Suprapubic skin (tissue), 4 donors: ENCODE measurements at places on chromosomes 1 and 21.

GRCh38 chr21:32817208-32817607 lies 45.7 kb upstream of the PAXBP1 start:
- DNase-seq: no peak

- DNase-seq: no peak
These were observed 313.0 kb downstream of the PLPP3 start for GRCh38 chr1:56266359-56266758.

DNA sequence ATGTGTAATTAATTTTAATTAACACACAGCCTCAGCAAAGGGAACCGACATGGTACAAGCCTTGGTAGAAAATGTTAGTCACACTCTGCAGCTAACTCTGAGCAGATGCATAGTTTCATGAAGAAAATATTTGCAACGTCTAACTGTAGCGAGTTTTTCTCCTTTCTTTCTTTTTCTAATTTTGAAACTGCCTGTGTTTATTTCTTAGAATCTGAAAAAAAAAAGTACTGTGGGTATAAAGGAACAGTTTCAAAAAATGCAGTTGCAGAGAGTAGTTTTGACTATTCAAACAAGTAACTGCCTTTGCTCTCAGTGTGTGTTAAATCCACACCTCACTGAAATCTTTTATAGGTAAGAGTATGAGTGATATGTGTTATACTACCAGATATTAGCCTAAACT lies 149.9 kb upstream of the C1orf105 start:
- DNase-seq: no peak

DNA sequence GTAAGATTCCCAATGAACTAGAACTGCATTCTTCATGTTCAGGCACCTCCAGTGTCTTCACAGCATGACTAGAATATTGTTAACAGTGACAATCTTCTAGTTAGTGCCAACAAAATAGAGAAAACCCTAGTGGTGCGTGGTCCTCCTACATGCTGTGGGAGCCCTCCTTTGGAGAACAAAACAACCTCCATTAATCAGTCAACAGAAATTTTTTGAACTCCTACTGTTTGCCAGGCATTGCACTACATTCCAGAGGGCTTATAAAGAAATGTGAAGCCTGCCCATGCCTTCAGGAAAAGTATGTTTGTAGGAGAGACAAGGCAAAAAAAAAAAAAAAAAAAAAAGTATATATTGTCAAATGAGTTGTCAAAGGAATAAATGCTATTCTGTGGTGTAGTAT lies 252.7 kb downstream of the LRRC40 start:
- no peak for DNase-seq
